ENCODE measurements at places on chromosomes 16 and 17.

GRCh38 chr16:84056933-84057332, 14.3 kb upstream of the SLC38A8 start:
- no peak for DNase-seq

GRCh38 chr16:21235199-21235585, 1.7 kb downstream of the ANKS4B start:
- DNase-seq, result no peak

- no peak for DNase-seq
Observed at GRCh38 chr17:40623419-40624210, 24.0 kb downstream of the SMARCE1 start.

DNA sequence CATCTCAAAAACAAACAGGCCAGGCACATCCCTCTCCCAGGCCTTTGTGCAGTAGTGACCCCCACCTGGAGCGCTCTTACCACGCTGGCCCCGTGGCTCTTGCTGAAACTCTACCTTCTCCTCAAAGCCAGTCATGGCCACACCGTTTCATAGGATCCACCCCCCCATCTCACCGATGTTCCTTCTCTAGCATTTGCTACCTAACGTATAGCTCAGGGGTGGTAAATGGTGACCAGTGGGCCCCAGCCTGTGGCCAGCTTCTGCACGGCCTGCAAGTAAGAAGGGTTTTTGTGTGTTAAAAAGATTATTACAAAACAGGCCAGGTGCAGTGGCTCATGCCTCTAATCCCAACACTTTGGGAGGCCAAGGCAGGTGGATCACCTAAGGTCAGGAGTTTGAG, 43.8 kb downstream of the RMI2 start:
- no peak for DNase-seq

DNA sequence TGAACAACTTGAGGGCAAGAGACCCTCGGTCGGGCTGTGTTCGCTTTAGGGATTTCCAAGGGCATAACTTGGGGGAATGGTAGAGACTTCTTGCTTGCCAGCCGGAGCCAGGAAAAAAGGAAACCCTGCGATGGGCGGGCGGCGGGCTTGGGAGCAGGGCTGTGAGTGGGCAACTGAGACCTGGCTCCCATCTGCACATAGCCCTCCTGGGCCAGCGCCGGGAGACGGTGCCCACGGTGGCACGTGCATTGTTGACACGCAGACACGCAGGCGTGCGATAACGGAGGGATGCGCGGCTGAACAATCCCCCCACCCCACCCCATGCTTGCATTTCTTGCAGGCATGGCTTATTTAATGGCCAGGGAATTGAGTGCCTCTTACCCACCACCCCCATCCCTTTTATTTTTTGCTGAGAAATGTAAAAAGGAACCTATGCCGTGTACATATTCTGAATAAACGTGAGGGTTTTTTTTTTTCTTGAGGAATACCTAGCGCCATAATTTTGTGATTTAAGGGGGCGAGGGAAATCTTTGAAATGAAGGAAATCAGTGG, 17.1 kb upstream of the ZFHX3 start:
- no peak for DNase-seq

- DNase-seq, result no peak
Observed at GRCh38 chr17:43528988-43529814, 16.9 kb downstream of the ETV4 start.

DNA sequence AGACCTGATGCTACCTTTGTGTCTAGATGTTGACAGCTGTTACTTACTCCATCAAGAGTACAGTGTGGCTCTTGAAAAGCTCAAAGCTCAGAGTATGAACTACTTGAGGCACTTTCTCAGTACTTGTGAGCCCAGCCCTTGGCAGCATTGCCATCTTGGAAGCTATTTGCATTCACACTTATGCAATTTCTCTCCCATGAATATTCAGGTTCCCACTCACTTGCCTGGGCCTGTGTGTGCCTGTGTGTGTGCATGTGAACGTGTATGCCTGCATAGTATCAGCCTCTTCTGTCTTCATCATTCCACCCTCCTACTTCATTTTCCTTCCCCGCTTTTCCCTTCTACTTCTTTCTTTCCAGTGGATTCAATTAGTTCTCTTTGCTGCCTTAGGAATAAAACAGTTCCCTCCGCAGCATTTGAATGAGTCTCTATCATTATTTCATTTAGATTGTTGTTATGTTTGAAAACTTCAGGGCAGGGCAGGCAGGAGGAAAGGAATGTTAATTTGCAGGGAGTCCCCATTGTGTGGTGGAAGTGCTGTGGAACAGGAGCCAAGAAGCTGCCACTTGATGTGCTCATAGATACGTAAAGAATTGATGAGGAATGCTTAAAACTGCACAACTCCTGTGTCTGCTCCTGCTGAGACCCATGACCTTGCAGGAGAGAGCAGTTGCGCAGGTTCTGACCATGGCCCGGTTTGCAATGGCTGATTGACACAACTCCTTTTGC, 58.9 kb downstream of the HS3ST4 start:
- DNase-seq, result no peak

GRCh38 chr16:81846105-81846504, 67.0 kb downstream of the PLCG2 start:
- no peak for DNase-seq

DNA sequence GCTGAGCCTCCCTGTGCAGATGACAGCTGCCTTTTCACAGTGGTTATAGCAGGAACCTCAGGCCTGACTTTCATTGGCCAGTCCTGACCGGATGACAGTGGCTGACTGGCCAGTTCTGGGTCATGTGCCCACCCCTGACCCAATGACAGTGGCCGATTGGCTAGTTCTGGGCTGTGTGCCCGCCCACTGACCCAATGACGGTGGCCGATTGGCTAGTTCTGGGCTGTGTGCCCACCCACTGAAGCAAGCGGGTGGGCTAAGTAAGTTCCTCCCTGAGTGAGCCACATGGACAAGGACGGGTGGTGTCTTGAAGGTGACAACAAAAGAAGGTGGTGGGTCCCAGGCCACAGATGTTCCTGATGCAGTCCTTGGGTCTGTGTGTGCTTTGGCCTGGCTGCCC, 9.5 kb downstream of the DEF8 start:
- DNase-seq, result no peak

DNA sequence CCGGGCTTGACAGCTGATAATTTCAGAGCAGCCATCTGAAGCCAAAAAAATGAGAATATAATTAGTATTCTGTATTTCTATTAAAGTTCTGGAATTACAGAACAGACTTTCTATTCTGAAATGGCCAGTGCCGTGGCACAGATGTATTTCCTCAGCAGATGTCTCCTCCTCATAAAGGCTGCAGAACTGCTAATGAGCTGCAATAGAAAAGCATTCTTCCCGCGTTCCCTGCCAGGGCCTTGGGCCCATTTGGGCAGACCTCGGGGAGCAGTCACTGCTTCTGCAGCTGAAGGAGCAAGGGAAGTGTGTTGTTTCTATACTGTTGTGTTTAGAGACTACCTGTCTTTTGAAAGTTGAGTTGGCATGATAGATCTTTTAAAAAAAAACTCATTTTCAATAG, 152.6 kb upstream of the CACNG5 start:
- no peak for DNase-seq

GRCh38 chr16:4552541-4552940, 3.6 kb upstream of the C16orf96 start:
- DNase-seq, result no peak

GRCh38 chr17:57749701-57750100, 4.6 kb upstream of the CCDC182 start:
- no peak for DNase-seq

DNA sequence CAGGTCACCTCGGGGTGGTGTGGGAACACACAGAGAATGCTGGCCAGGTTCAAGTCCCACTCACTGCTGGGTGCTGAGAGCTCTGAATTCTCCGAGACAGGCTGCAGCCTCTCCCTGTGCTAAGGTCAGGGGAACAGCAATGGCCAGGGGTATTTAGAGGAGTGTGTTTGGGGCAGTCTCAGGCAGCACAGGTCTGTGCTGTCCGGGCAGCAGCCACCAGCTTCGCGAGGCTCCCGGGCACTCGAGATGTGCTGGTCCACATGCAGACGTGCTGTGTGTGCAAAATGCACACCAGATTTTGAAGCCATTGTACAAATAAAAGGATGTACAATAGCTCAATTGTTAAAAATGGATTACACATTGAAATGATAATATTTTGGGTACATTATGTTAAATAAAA, 7.1 kb downstream of the NHERF1 start:
- no peak for DNase-seq

DNA sequence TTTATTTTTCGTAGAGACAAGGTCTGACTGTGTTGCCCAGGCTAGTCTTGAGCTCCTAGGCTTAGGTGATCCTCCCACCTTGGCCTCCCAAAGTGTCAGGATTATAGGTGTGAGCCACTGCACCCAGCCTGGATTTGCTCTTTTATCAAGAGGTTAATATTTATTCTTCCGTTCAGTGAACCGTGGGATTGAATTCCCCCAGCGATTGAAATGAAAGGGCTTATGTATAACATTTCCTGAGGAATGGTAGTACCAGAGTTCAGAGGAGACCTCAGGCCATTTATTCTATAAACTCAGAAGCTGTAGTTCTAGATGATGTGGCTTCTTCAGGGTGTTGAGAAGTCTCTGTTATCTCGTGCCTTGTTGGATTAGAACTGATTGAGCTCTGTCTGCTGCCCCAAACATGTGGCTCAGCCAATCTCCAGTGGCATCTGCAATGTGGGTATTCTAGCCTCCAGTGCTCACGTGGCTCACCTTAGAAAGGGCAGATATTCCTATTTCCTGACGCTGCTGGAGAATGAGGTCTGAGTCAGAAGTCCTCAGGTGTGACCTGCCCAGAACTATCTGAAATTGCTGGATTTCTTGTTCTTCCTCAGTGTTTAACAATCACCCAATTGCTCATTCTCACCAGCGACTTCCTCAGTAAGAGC, 22.5 kb downstream of the HMOX2 start:
- DNase-seq, result no peak

GRCh38 chr17:144936-145670, 7.7 kb downstream of the SCGB1C2 start:
- DNase-seq, result no peak

GRCh38 chr16:75420987-75421819, 12.1 kb downstream of the CFDP1 start:
- DNase-seq, result no peak

DNA sequence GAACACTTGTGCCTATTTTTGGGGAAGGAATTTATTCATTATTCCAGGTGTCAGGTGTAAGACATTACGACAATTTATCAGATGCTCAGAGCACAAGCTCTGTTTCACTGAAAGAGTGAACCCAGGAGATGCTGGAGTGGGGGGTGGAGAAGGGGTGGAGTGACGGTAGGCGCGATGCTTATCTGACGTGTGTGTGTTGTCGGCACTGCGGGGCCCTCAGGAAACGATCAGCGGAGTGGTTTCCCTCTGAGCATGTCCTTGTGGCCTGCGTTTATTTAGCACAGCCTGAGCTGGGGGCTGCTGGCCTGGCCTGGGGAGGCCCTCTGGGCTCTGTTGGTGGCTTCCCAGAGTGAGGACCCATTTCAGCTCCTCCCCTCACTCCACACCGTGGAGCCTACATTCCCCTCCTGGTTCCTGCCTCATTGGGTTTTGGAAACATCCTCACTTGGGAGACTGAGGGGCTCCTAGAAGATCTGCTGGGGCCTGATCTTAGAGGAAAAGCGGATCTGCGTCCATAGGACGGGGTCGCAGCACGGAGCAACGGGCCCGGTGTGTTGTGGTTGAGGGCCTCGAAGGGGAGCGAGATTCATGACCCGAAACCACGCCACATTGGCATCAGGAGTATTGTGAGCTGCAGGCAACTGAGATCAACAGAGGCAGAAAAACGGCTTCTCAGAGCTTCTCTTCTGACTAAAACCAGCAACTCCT, 19.0 kb upstream of the GNG13 start:
- DNase-seq, result no peak

DNA sequence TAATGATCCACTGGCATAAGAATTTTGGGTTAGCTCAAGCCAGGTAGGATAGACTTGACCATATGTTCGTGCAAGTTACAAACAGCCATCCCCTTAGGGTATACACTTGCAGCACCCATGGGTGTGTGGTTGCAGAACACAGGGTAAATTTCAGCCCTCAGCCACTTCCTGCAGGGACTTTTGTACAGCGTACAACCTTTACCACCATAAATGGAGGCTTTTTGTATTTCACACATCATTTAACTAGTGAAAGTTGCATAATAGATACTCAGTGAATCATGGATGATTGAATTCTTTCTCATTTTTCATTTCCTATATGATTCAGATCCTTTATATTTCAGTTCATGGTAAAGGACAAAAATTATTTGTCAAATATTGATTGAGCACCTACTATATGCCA, 473.9 kb downstream of the CDH13 start:
- no peak for DNase-seq

DNA sequence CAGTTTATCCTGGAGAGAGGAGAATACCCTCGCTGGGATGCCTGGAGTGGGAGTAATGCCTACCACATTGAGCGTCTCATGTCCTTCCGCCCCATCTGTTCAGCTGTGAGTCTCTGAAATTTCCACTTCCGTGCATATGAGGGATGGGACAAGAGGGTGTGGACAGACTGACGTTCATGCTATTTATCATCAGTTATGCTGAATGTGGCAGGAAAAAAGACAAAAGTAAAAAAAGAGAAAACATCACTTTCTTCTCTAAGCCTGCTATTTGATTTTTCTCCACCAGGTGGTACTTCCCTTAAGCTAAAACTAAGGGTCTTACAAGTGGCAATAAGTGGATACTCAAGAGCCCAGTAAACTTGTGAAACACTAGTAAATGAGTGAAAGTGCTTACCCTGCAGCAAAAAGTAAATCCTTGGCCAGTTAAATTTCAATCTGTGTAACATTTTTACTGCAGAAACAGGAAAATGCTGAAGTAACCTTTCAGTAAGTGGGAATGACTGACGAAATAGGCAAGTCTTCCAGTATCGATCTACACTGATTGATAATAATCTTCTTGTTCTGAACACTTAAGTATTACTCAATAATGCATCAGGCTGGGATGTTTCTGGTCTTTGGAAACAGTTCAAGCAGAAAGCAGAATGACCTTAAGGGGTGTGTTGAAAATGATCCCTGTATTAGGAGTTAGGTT, 5.6 kb downstream of the CRYBA1 start:
- peak; percentile 17 for DNase-seq

DNA sequence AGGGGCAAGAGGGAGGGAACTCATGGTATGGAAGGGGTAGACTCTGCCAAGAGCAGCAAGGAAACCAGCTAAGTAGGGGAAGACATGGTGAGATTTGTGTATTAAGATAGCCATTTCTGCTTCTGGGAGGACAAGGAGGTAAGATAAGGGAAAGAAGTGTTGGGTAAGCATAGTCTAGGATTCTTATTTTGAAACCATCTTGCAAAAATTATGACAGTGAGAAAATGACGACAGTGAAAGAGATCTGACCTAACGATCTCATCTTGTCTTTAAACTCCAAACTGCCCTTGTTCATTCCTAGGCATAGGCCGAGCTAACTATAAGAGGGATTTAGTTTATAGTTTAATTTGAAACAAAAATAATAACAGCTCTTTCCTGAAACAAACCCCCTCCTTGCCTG, 5.6 kb upstream of the RBL2 start:
- DNase-seq, result no peak

DNA sequence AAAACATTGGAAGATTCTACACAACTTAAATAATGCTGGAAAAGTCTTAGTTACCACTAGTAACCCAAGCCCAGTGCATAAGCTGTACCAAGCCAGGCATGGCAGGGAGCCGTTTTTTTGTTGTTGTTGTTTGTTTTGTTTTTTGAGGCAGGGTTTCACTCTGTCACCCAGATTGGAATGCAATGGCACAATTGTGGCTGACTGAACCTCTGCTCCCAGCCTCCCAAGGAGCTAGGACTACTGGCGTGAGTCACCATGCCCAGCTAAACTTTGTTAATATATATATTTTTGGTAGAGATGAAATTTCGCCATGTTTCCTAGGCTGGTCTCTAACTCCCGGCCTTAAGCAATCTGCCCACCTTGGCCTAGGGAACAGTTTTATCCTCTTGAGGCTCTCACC, 564 bp upstream of the TMIGD1 start:
- DNase-seq, result no peak

GRCh38 chr16:84726079-84726668, 26.4 kb downstream of the USP10 start:
- peak; percentile 26 for DNase-seq

All from NCI-H1105 treated with DMSO at 0.1 percent for 48 hours (cell line).